ENCODE measurements at places on chromosomes 3 and 15. TPM values are rescaled to one million over a fixed set of nuclear protein-coding genes. Genes with fewer than 3 reads are reported as not detected.

The TERC gene
- 717 TPM for total RNA-seq

The FEM1B gene
- total RNA-seq: 38.2 TPM

- DNase-seq: no peak
These were observed 161.5 kb downstream of the FOXP1 start for GRCh38 chr3:71421820-71422566.

DNA sequence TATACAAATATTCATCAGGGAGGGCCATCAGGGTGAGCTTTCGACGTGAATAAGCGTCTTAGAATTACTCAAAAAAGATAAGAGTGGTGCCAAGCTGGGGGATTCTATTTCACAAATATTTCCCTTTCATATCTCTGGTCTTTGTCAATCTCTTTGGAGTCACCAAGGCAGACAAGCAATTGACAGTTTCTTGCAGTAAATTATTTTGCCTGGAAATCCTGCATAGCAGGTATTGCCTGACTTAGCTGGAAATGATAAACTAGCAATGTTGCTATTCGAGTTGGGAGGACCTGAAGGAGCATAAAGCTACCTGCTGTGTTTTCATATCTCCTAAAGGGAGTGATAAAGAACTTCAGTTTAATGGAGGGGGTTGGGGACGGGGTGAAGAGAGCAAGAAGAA lies 60.4 kb upstream of the PPARG start:
- no peak for DNase-seq

DNA sequence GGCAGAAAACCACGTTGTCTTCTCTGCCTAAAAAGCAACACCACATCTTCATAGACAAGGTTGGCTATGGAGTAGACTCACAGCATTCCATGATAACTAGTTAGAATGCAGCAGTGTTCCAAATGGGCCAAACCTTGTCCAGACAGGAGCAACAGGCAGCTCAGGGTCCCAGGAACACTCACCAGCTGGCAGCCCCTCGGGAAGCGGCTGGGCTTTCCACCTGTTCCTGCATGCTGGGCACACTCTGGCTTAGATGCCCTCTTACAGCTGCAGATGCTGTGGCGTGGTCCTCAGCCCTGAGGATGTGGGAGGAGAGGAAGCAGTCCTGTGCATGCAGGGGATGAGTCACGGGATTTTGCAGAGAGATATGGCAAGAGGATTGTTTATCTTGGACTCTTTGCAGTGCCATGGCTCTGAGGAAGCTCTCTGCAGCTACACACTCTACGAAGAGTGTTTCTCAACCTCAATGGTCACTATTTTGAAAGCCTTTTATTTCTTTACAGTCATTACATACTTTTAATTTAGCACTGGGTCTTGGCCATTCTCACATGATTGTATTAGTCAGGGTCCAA lies 11.3 kb downstream of the NRROS start:
- peak; percentile 39 for DNase-seq

Measured in stomach (tissue), 19 donors.